ENCODE measurements at places on chromosomes 2 and 18.

DNA sequence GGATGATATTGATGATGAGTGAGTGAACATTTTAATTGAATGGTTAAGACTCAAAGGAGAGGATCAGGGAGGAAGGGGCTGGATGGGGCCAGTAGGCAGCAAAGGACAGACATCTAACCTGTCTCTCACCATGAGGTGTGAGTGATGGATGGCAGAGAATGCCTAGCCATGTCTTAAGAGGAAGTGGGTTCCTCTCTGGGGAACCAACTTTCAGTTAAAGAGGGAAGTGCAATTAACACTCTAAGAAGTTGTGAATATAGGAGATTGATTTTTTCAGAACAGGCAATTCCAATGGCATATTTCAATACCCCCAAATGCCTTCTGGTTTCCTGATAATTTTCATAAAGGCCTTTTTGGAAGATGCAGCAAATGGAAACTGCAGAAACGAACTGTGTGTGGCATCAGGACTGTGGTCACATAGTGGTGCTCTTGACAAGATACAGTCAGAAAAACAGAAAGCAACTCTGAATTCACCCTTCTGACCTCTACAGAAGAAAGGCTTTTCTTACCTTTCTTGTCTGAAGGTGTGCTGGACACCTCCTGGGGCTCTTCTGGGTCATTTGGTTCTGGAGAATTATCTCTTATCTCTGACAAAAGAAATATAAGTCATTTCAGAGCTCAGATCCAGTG, 10.2 kb downstream of the SP110 start:
- DNase-seq, result no peak

GRCh38 chr18:76414936-76415621, 80.0 kb downstream of the ZNF516 start:
- no peak for DNase-seq

GRCh38 chr18:52888014-52888413, 548.0 kb downstream of the DCC start:
- DNase-seq, result no peak

DNA sequence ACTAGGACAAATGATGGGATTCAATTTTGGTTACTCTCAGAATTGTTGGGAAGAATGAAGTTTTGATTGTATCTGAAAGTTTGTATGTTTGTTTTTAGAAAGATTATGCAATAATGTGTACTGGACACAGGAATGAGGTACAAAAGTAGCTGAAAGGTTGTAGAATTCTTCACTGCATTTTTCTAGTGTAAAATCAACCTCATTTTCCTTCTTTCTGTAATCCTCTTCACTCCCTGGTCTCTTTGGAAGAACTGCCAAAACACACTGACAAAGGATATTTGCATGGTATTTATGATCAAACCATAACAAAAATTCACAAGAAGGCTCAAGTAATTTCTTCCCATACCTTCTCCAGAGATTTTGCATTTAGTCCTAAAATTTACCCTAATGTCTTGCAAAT, 110.7 kb downstream of the ZEB2 start:
- no peak for DNase-seq

GRCh38 chr2:219630770-219631405, 3.5 kb downstream of the SLC4A3 start:
- no peak for DNase-seq

GRCh38 chr18:25787276-25787675, 303.1 kb downstream of the SS18 start:
- DNase-seq, result no peak

- no peak for DNase-seq
Observed at GRCh38 chr2:45263147-45263546, 253.9 kb upstream of the SIX2 start.

DNA sequence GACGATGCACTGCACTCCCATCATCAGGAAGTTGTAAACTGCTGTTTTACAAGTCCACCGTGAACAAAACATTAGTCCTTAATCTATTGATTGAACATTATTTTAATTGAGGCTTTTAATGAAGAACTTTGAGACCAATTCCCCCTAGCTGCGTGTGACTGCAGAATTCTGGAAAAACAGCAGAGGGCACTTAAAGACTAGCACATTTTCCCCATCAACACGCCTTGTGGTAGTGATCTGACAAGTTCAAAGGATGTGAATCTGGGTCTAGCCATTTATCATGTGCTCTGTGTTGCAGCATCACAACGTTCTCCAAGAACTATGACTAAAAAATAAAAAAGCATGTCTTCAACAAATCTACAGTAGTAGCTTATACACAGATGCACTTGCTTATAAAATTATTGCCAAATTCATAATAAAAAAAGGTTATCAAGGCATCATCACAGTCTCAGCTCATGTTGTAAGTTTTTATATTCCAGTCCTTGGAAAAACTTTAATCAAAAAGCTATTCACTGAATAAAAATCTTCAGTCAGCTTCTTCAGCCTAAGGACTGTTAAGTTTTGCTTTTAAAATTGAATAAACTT, 35.8 kb downstream of the SKOR2 start:
- no peak for DNase-seq

- DNase-seq, result no peak
Observed at GRCh38 chr2:168964251-168964807, 63.2 kb downstream of the G6PC2 start.

- DNase-seq, result no peak
Observed at GRCh38 chr2:236221798-236222197, 42.4 kb downstream of the ASB18 start.

All from stimulated activated CD8-positive, alpha-beta memory T cell treated with anti-CD3 and anti-CD28 coated beads, Interleukin-4, amount 100 ng/mL, for 1 hour (primary cell).